ENCODE measurements at places on chromosomes 6 and 20. TPM values are rescaled to one million over a fixed set of nuclear protein-coding genes. Genes with fewer than 3 reads are reported as not detected.
A peak's percentile ranks its signal among the peaks of the same experiment; 100 is the strongest.

DNA sequence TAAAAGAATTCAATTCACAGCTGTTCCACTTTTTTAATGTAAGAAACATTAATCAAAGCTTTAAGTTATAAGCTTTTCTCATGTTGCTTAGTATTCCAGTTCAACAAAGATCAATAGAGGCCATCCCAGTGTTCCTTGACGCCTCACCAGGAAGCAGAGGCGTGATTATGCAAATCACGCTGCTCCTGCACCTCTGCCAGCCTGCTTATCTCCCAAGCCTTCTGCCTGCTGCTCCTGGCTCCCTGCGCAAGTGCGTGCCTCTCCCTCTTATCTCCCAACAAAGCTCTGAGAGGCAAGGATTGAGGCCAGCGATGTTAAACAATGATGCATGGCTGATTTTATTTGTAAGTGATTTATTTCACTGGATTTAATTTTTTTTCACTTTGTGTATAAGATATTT is 42.8 kb downstream of the INSM1 start:
- no peak for DNase-seq

- no peak for DNase-seq
Measured at GRCh38 chr6:11036351-11036740, 7.8 kb downstream of the ELOVL2 start.

- DNase-seq: no peak
Measured at GRCh38 chr6:110693296-110693695, 122.0 kb downstream of the CDK19 start.

GRCh38 chr20:36919715-36920333 is 31.7 kb downstream of the SAMHD1 start:
- no peak for DNase-seq

DNA sequence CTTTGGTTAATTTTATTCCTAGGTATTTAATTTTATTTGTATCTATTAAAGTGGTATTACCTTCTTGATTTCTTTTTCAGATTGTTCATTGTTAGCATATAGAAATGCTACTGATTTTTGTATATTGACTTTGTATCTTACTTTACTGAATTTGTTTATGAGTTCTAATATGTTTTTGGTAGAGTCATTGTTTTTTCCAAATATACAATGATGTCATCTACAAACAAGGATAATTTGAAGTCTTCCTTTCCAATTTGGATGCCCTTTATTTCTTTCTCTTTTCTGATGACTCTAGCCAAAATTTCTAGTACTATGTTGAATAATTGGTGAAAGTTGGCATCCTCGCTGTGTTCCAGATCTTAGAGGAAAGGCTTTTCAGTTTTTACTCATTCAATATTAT is 43.0 kb upstream of the HMGCLL1 start:
- DNase-seq: no peak

- DNase-seq: no peak
Measured at GRCh38 chr6:21935561-21936028, 342.0 kb downstream of the SOX4 start.

DNA sequence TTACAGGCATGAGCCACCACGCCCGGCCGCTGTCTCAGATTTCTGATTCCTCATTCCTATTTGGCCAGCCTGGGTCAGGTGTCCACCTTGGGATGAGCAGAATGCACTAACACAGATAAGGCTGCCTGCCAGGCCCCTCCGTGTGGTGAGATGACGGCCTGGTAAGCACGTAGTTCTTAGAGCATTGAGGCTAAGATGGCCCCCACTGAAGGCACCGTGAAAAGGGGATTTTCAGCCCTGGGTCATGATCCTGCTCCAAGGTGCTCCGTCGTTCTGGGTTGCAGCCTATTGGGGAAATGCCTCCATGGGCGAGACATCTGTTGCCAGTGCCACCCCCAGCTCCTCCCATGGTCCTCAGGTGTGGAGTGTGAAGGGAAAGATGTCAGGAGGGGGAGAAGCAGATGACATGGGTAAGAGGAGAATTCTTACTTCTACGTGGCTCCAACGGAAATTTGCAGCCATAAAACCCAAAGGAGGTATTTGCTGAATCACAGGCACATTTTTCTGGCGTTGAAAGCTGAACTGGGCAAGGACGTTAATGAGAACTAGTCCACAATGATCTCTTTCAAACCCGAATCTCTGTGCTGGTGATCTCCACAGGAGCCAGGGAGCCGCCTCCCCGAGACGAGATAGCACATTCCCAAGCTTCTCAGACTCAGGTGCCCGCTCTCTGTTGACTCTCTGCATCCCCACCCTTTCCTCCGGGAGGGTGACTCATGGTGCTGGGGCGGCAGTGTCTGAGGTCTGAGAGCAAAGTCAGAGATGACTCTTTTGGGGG is 34.0 kb upstream of the BMP6 start:
- DNase-seq: no peak

- DNase-seq: no peak
Measured at GRCh38 chr6:78059171-78059570, 406.3 kb downstream of the MEI4 start.

DNA sequence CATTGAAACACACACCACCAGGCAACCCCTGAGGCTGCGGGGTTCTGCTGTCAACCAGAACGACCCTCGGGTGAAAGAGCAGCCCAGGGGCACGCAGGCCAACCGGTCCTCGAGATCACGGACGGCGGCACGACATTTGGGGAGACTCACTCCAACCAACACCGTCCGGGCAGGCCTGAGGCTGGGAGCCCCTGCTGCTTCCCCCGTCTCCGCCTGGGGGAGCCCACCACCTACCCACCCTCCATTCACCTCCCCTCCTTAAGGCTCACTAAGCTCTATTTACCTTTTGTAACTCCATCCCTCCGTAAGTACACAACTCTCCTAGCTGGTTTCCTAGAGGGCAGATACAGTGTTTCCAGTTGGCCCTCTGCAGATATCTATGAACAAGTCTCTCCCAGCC is 971.3 kb upstream of the DEFB115 start:
- DNase-seq: no peak

DNA sequence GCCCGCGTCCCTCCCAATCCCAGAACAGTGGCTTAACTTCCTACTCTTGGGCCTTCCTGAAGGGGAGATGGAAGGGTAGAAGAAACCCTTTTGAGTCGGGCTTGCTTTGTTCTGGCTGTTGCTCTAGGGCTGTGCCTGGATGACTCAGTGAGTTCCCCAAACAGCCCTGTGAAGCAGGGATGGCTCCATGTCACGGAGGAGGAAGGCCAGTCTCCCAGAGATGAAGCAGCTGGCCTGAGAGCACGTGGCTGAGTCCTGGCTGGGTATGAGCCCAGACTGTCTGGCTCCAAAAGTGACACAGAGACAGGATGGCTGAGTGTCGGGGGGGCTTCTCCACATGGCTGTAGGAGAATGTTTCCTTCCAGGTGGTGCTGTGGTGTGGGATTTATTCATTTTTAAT is 4.6 kb downstream of the SYTL3 start:
- DNase-seq: no peak

GRCh38 chr6:165458134-165458533 is 148.7 kb upstream of the C6orf118 start:
- no peak for DNase-seq

GRCh38 chr6:44670146-44670545 is 282.6 kb downstream of the CDC5L start:
- no peak for DNase-seq

- DNase-seq: no peak
Measured at GRCh38 chr20:37564388-37565133, 36.9 kb upstream of the BLCAP start.

GRCh38 chr20:3276680-3277015 is 37.7 kb upstream of the SLC4A11 start:
- DNase-seq: no peak

DNA sequence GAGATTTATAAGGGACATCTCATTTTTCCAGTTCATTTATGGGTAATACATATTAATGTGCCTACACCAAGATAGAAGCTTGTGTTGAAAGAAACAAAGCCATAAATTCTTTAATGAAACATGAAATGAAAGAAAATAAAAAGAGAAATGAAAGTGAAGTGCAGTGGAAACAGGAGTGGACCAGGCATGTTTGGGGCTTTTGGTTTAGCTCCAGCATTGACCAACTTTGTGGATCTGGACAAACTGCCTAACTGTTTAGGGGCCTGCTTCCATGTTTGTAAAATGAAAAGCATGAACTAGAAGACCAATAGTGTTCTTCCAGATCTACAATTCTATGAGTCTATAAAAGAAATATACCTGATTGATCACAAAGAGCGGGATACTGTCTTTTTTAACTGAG is 124.9 kb downstream of the GJA10 start:
- no peak for DNase-seq

- no peak for DNase-seq
Measured at GRCh38 chr20:34124469-34125249, 12.6 kb upstream of the EIF2S2 start.

- DNase-seq: no peak
Measured at GRCh38 chr6:110710115-110710514, 105.2 kb downstream of the CDK19 start.

- DNase-seq: no peak
Measured at GRCh38 chr6:48713612-48714011, 602.6 kb upstream of the PTCHD4 start.

DNA sequence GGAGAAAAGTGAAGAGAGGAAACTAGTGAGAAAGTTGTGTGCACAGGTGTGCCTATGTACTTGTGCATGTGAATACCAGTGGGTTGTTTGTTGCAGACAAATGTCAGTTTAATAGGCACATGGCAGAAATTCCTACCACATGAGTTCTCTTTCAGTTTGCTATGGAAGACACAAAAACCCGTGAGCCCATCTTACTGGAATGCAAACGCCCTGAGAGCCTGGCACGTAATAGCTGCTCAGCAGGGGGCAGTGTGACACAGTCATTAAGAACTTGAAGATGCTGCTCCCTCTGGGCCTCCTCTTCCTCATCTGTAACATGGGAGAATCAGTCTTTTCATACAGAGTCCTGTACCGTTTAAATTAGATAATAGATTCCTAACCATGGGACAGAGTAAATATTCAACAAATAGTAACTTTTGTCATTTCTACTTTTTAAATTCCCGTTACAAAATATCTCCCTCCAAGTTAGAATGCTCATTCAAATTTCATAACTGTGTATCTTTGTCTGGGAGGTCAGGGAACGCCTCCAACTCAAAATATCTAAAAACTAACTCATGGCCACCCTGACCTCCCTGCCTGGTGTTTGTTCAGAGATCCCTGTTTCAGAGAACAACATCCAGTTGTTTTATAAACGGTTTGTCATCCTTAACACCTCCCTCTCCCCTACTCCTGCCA is 802.9 kb downstream of the MAFB start:
- DNase-seq: no peak

DNA sequence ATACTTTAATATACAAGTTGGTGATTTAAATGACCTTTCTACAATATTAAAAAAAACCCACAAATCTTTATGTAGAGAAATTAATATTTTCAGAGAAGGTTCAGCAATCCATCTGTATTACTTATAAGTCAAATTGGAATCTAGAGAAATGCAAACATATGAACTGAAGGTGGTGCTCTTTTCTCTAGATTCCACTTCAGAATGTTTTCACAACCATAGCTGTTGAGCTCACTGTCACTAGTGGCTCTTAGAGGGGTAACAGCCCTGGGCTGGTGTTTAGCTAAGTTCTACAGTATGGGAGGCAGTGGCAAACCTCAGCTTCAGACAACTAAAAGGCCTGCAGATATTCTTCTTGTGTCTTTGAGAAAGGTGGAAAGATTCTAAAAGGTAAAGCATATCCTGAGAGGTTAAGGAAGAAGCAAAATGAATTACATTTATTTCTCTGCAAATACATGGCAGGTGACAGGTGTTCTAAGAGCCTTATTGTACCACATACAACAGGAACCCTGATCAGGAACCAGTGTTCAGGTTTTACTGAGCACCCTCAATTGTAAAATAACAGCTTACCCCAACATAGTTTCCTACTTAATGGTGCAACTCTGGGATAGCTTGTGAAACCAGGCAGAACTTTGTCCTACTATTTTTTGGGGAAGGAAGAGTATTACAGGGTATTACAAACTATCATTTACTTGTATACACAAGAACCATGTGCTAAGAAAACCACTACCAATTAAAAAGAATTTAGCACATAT is 56.6 kb upstream of the SAMHD1 start:
- DNase-seq: no peak

GRCh38 chr6:9178071-9178470 is 742.7 kb upstream of the SLC35B3 start:
- DNase-seq: no peak

DNA sequence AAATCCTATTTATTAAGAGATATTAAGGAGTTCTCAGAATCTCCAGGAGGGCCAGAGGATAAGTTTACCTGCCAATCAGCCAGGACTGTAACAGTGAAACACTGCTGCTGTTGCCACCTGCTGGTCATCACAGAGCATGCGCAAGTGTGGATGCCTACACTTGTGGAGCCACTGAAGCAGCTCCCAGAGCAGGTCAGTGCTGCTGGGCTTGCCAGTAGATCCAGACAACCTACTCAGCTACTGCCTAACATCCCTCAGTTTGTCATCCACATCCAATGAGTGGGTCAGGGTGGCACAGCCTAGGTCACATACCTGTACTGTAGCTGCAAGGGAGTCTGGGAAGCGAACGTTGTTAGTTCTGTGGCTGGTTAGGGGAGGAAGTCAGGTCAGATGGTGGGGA is 18.3 kb upstream of the NHSL1 start:
- DNase-seq: no peak

GRCh38 chr6:20182926-20183521 is 29.2 kb downstream of the MBOAT1 start:
- no peak for DNase-seq

DNA sequence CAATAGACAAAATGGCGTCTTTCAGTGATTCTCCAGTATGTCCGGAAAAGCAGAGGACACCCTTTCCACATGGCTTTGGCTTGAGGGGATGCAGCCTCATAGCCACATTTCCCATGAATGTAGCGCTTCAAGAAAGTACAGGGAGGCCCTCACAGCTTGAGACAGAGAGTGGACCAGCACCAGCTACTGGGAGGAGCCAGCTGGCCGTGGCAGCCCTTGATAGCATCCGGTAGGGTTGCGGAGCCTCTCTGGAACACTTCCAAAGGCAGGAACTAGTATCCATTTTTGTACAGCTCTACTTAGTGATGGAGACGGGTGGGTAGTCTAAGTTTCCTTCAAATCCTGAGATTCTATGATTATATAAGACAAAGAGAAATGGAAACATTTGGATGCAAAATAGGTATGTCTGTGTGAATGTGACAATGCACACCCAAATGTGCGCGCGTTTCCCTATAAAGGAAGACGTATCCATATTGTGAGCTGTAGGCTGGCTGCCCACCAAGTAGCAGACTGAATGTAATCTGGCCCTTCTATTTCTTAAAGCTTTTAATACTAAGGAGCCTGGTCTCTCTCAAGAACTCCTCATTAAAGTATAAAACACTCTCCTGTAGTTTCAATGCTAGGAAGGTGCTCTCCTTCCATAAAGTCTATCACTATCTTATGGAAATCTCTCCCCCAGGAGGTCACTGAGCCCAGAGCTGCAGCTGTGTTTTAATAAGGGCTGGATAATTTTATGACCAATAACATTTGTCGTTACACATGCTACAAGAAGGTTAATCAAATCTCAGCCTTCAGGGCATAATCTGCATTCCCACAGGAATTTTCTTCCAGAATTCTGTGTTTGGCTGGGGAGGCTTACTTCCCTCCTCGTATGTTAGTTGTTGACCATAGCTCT is 74.0 kb downstream of the SOBP start:
- DNase-seq: no peak

GRCh38 chr20:50645253-50646068 is 45.9 kb downstream of the RIPOR3 start:
- DNase-seq: peak; percentile 78

- DNase-seq: no peak
Measured at GRCh38 chr6:149118737-149119653, 198.5 kb upstream of the TAB2 start.

The NKAIN2 gene
- polyA plus RNA-seq: 15.4 TPM

The SLC52A3 gene
- 3.6 TPM for polyA plus RNA-seq

The CALHM5 gene
- 3.2 TPM for polyA plus RNA-seq

The SLC25A27 gene
- 26.9 TPM for polyA plus RNA-seq

The PNPLA1 gene
- polyA plus RNA-seq: 1.7 TPM

The PSMB9 gene
- polyA plus RNA-seq: 8.2 TPM

The PROKR2 gene
- polyA plus RNA-seq: not detected

The SLC35D3 gene
- 0.14 TPM for polyA plus RNA-seq

The PLA2G7 gene
- polyA plus RNA-seq: 2.3 TPM
